G401 (cell line): ENCODE measurements at places on chromosomes 11 and 22. TPM values are rescaled to one million over a fixed set of nuclear protein-coding genes. Genes with fewer than 3 reads are reported as not detected.

The PRAME gene
- total RNA-seq: 2.6 and 11.8 TPM in 2 replicates

The ARFGAP3 gene
- 15.1 and 20.5 TPM in 2 replicates for total RNA-seq

The OR52E8 gene
- total RNA-seq: not detected in 2 replicates

DNA sequence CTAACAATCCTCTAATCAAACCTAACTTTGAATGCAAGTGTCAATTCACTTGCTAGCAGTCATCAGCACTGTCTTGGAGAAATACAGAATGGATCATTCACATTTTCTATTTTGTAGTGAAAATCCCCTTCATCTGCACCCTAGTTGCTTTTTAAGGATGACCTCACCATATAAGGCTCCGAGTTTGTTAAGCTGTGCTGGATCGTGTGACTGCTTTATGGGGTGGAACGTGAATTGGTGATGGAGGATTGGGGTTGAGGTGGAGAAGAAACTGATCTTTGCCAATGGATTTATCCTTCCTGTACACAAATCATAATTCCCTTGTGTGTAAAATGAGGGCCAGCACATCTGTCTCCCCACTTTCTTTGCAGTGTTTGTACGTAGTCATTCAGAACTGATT lies 85.6 kb upstream of the TBCEL start:
- no peak for DNase-seq

DNA sequence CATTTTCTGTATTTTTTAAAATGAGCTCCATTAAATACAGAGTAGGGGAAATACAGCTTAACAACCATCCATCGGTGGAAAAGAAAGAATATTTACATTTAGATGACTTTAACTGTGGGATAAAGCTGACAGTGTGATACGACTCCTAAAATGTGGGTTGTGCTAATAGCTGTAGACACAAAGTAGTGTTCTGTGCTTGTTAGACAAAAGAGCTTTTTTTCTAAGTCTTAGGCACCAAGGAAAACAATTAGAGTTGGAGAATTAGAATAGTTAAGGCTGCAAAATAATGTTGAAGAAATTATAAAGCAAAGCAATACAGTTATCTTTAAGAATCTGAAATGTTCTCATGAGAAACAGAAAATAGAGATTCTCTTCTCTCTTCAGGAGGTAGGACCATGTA lies 307.7 kb upstream of the KIRREL3 start:
- no peak for DNase-seq

GRCh38 chr11:65899356-65900124 lies 648 bp downstream of the FOSL1 start:
- DNase-seq: no peak
